NCI-H1092 (cell line): ENCODE measurements at places on chromosomes 12 and 14.

GRCh38 chr12:46455648-46456352 lies 83.2 kb upstream of the SLC38A2 start:
- DNase-seq: no peak

- DNase-seq: no peak
These were observed 256.6 kb downstream of the PRKD1 start for GRCh38 chr14:29671034-29671433.

- DNase-seq: no peak
These were observed 202.7 kb upstream of the FRMD6 start for GRCh38 chr14:51448831-51449670.

DNA sequence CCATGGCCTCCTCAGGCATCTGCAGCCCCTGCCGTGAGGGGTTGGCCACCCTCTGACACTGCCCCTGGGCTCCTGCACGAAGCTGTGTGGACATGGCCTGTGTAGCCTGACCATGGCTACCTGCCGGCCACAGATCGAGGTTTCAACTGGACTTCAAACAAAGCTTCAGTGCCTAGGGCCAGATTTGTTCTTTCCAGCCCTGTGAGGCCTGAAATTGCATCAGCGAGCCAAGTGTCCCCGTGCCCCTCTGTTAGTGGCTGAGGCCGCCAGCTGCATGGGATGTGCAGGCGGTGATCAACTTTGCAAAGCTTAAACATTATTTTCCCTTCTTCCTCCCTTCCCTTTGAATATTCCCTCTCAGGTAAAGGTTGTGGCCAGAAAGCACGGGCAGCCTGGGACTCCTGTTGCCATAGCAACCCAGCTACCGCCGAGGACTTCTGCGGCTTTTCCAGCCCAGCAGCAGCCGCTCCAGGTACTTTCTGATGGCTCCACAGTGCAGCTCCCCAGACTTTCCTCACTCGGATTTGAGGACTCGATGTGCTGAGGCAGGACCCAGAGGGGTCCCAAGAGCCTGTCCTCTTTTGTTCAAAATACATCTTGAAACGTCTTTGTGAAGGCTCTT lies 35.8 kb downstream of the DDX51 start:
- no peak for DNase-seq

DNA sequence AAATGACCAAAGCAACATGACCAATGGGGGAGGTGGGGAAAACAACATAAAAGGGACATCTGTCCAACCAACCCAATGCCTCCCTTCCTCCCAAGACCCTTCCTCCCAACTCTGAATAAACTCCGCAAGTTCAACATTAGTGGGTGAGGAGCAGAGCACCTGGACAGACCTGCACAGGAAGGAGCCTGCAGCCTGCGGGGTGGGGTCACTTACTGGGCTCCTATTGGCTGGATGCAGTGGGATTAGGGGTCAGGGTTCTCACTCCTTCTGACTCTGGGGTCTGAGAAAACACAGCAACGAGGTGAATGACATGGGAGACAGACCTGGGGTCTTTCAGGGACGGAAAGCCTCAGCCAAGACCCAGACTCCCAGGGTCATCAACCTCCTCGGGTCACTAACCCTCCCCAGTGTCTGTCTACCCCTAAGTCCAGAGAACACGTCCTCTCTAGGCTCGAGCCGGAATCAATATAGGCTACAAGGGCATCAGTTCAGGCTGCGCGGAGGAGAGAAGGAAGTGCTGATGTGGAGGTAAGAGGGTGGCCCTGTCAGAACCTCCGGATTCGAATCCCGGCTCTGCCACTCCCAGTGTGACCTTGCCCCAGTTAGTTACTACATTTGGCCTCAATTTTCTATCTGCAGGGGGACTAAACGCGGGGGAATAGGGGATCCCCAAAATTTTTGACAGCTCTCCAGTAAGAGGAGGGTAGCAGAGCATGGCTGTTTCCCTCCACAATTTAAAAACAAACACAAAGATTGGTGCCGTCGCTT lies 860 bp downstream of the NDRG2 start:
- DNase-seq: no peak

- no peak for DNase-seq
These were observed 442.6 kb downstream of the DPF3 start for GRCh38 chr14:72451054-72451972.

DNA sequence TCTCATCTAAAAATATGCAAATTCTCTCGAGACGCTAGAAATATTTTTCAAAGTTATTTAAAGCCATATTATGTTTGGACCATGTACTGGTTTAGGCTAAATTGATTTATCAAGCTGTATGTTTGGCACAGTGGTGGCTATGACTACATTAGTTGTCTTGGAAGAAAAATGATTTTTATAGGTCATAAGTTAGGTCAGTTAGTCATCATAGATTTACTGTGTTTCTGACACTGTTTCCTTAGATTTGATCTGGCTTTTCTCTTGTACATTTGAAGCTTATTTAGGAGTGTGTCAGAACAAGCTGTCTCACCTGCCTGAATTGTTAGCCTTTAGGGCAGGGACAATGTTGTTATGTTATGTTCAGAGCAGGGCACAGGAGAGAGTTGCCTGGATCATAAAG lies 161.1 kb upstream of the FBXO33 start:
- no peak for DNase-seq

GRCh38 chr12:122886851-122887818 lies 8.8 kb downstream of the VPS37B start:
- no peak for DNase-seq

DNA sequence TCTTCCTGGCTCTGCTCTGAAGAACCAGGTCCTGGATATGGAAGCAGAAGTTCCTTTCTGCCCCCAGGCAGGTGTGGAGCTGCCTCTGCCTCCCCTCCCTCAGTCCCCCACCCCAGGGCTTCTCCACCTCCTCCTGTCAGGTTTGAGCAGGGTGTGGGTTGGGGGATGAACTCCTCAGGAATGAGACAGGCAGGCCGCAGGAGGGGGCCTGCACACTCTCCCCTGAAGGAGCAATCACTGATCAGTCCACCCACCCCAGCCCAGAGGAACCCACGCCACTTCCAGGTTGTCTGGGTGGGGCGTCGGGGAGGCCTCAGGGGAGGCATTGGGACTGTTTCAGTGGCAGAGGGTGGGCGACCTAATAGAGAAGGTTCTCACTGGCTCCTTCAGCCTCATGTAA lies 26.6 kb downstream of the FAIM2 start:
- no peak for DNase-seq

DNA sequence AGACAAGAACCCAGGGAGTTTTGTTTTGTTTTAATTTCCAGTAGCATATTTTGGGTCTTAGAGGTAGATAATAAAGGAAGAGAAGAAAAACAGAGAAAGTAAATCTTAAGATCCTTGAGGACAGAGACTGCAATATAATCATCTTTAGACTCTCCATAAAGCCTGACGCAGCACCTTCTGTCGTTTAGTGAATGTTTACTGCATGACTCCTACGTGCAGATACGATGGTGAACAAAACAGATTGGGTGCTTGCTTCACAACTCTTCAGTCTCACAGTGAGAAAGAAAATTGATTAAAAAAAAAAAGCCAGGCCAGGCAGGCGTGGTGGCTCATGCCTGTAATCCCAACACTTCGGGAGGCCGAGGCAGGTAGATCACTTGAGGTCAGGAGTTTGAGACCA lies 86.9 kb downstream of the STON2 start:
- no peak for DNase-seq

- no peak for DNase-seq
These were observed 243.7 kb downstream of the TMEM132D start for GRCh38 chr12:129659961-129660622.

GRCh38 chr12:2550561-2551411 lies 244.0 kb upstream of the FKBP4 start:
- peak; percentile 29 for DNase-seq

- DNase-seq: no peak
These were observed 609.7 kb downstream of the DIO2 start for GRCh38 chr14:79601579-79601978.

DNA sequence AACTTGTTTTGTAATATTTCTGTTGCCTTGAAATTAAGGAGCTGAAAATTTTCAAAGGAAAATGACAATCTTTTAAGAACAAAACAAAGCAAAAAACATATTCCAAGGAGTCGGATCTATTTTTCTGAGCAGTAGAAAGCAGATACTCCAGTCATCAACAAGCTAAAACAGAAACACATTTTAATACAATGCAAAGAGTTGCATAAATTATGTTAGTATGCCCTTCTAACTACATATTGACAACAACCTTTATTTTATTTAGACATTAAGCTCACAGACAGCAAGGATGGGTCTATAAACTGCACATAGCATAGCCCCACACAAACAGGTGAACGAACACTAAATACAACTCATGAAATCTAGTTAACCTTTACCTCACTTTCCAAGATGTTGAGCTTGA lies 106.0 kb downstream of the PPP1R12A start:
- DNase-seq: no peak

GRCh38 chr12:54759751-54760150 lies 94.6 kb upstream of the MUCL1 start:
- peak; percentile 38 for DNase-seq

GRCh38 chr12:47359310-47360092 lies 279.7 kb upstream of the AMIGO2 start:
- no peak for DNase-seq
